Stimulated activated CD4-positive, alpha-beta T cell treated with anti-CD3 and anti-CD28 coated beads, Interleukin-4, amount 100 ng/mL, for 4 hours (primary cell): ENCODE measurements at places on chromosomes 1 and 21.

DNA sequence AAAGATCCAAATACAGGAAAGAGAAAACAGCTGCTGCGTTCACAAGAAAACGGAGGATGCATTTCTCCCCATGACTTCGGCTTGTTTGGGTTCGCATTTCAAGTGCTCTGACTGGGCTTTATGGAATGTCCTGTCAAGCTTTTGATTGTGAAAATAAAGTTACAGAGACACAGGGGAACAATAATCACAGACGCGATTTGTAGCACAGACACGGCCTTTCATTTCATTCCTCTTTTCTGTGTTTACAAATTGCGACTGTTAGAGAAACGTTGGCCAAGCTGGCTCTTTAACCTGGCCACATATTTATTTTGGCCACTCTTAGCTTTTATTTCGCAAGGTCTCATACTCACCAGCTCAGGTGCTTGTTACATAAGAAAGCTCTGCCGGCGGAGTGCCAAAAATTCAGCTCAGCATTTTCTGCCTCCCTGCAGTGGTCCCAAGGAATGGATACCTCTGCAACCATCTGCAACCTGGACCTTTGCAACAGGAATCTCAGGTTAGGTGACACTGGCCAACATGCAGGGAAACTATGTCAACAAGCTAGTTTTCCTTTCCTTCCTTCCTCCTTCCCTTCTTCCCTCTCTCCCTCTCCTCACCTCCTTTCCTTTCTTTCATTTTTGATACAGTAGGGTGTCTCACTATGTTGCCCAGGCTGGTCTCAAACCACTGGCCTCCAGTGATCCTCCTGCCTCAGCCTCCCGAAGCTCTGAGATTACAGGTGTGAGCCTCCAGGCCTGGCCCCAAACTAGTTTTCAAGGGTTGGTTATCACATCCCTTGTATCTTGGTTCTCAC, 58.2 kb upstream of the SLC45A1 start:
- no peak for DNase-seq

DNA sequence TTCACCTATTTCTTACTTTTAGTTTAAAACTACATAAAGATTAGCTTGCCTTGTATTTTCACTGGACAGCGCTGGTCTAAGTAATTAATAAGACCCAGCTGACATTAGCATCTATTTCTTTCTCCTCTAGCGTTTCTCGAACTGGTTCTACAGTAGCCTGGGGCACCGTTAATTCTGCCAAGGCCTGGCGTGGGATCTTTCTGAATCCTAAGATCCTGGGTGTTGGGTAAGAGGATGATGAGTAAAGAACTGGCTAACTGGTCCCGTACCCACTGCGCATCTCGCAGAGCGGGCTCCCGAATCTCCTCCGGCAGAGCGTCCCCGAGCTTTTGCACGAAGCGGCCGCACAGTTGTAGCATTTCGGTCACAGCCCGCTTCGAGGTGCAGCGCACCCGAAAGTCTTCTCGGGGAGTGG, 309 bp downstream of the NSL1 start:
- no peak for DNase-seq

DNA sequence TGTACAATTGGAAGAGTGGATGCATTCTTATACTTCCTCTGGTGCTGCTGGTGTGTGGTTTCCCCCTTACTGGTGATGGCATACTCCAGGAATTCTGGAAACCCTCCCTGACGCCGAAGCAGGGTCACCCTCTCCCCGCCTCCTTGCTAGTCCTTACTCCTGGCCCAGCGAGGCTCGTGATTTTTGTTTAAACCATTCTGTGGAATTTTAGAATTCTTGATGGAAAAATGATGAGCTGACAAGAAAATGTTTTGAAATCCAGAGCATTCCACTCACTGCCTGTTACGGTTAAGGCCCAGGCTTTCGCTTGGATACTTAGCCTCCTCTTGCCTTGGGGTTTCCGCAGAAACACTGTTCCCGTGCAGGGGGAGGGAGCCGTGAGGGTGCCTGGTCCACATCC, 41.1 kb downstream of the IL6R start:
- DNase-seq = no peak

DNA sequence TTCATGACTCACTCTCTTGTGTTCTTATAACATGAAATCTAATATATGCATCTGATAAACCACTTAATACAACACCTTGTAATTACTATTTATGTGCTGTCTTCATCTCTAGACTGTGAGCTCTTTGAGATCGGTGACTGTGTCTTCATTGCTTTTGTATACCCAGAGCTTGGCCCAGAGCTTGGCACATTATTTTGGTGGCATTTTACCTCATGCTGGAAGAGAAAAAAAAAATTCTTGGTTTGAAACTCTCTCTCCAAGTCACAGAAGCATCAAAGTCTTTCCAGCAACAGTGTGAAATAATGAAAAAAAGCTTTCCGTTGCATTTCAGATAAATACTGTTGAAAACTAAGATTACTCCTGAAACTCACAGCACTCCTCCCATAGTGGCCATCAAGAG, 451.6 kb downstream of the NUF2 start:
- DNase-seq = no peak

DNA sequence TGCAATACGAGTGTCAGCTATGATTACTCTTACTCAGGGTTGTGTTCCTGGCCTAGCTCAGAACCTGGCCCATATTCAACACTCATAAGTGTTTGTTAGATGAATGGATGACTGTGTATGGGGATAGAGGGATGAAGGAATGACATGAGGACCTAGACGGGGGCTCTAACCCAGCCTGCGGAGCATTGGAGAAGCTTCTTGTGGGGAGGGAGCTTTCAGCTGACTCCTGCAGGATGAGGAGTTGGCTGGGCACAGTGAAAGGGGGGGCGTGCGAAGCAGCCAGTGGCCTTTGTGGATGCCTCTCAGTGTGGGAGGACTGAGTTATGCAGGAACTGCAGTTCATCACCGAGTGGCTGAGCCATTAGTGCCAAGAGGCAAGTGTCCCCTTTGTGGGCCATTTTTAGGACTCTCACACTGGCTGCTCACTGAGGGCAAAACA, 1.2 kb upstream of the EXTL1 start:
- no peak for DNase-seq

DNA sequence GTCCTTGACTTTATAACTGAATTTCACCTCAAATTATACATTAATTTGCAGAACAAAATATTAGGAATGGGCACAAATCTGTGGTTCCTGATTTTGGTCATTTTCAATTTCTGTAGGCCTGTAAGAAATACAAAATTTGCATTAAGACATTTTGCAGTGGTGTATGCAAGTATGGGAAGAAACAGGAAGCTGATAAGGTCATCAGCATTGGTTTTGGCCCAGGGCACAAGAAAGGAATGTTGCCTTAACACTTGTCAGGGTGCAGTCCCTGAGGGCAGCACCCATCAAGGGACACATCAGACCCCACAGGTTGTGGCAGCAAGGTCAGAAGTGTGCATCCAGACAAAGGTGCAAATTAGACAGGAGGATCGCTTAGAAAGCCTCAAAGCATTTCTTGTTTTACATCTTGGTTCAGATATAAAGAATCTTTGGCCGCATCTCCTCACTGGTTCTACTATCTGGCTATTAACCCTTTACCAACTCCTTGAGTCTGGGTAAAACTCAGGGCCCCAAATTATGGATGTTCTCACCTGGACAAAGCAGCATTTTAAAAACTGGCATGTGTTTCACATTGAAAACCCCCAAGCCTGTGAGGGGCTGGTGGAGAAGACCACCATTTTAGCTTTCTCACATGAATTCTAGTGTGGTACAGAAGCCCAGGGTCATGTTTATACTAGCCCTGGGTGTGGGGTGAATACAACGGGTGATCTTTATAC, 182.4 kb downstream of the CDC7 start:
- no peak for DNase-seq

DNA sequence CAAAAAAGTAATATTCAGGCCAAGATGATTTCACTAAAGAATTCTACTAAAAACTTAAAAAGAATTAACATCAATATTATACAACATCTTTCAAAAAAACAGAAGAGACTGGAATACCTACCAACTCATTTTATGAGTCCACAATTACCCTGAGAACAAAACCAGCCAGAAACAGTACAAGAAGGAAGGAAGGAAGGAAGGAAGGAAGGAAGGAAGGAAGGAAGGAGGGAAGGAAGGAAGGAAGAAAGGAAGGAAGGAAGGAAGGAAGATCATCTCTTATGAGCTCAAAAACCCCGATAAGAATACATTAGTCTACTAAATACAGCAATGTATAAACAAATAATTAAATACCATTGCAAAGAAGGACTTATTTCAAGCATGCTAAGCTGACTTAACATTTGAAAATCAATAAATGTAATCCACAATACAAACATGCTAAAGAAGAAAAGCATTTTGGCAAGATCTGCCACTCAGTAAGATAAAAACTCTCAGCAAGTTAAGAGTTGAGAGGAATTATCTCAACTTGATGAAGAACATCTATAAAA, 149.9 kb upstream of the RGS18 start:
- no peak for DNase-seq

- DNase-seq = no peak
These were observed 252.5 kb upstream of the C1orf105 start for GRCh38 chr1:172167796-172168596.

DNA sequence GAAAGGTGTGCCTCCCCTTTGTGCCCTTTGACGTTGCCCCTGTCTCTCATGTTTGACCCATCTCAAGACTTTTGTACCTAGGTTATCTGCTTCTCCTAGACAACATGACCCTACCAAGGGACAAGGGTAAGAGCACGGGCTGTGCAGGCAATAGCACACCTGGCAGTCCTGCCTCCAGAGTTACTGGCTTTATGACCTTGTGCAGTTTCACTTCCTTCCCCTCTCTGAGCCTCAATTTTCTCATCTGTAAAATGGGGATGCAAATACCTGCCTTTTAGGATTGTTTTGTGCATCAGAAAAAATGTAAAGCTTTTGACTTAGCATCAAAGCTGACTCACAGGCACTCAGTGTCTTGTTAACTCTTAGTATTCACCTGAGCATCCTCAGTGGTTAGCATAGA, 36.4 kb downstream of the ELK4 start:
- no peak for DNase-seq

DNA sequence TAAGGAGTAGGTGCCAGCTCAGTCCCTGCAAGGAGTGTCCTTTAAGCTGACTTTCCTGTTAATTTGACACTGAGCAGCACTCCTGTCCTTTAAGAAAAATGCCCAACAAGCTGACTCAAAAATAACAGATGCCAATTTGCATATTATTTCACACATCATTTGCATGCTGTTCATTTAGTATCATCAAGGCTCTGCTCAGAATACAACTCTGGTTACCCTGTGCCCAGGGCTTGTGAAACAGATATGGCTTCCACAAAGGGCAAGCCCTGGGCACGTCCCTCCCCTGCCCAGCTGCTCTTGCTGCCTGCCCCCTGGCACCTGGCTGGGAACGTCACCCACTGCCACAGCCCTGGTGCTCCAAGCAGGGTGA, 10.3 kb downstream of the KCNN3 start:
- no peak for DNase-seq
